ENCODE measurements at places on chromosomes 7 and 10.

DNA sequence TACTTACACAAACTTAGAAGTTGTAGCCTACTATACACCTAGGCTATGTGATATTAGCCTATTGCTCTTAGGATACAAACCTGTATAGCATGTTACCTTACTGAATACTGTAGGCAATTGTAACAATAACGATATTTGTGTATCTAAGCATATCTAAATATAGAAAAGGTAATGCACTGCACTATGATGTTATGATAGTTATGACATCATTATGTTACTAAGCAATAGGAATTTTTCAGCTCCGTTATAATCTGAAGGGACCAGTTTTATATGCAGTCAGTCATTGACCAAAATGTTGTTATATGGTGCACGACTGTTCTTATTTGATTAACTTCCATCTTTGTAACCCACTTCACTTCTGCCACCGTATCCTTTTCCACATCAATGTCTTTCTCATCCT lies 62.0 kb downstream of the CCSER2 start:
- DNase-seq: no peak

- DNase-seq: no peak
These were observed 284.2 kb upstream of the ZMIZ1 start for GRCh38 chr10:78784546-78784945.

- DNase-seq: no peak
These were observed 107.5 kb upstream of the JCAD start for GRCh38 chr10:30166929-30167328.

DNA sequence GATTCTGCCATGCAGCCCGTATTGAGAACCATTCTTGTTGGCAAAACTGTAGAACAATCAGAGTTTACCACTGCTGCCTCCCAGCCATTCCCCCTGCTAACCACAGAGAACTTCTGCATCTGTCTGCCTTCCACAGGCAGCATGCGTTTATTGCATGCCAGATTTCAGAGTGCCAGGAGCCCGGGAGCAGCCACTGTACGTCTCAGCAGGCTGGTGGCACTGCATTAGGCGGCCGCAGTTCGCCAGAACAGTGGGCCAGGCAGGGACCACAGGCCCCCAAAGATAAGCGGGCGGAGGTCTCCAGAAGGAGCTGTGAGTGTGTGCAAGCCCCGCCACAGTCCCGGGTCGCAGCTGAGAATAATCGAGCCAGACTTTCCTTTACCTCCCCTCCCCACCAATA lies 31.8 kb downstream of the ZNF467 start:
- DNase-seq: peak; percentile 20

DNA sequence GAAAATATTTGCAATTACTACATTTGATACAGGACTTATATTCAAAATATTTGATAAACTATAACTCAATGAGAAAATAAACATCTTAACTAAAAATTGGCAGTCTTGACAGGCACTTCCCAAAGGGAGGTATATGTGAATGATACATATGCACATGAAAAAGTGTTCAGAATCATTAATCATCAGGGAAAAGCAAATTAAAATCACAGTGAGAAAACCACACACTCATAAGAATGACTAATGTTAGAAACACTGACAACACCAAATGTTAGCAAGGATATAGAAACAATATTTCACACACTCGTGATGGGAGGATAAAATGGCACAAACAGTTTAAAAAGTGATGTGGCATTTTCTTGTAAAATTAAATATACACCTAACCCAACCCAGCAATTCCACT lies 4.1 kb upstream of the VPS26A start:
- DNase-seq: no peak

DNA sequence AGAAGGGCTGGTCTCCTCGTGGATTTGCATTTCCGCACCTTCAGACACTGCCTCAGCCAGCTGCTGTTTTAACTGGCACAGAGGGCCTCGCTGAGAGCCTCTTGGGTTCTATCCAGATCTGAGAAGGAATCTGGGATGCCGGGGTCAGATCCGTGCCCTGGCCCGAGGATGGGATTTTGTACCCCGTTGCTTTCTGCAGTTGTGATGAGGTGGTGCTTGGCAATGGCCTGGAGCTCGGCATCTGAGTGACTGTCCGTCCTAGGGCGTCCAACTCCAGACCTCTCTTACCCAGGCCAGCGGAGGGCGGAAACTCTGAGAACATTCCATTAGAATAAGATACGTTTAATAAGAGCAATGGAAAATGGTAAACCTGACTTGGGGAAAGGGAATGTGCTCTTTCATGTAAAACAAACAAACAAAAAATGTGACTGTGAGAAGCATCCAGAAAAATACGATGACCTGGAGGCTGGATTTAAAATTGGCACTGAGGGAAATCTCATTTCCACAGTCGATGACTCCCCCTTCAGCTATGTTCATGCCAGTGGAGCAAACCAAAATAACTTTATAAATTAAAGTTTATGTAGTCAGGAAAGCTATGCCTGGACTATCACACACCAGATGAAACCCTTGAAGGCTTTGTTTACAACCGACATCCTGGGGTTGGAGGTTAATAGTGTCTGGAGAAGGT lies 39.6 kb downstream of the GRK5 start:
- no peak for DNase-seq

DNA sequence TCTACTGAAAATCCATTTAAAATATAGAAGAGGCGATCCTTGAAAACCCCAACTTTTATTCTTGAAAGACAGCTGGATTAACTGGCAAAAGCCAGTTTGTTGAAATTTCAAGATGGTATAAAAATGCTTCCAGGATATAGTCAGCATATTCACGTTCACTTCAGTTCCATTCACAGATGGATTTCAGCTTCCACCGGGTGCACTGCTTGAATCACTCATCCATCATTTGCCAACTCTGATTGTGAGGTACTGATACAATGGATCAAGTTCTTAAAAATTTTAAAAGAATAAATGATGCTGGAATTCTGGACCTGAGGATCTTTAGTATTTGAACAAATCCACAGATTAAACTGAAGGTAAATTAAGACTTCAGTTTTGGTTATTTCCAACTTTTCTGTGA lies 2.4 kb downstream of the PURB start:
- no peak for DNase-seq

- no peak for DNase-seq
These were observed 14.7 kb upstream of the CAMK2G start for GRCh38 chr10:73889014-73889413.

- no peak for DNase-seq
These were observed 24.9 kb downstream of the RPS24 start for GRCh38 chr10:78058562-78058961.

- no peak for DNase-seq
These were observed 100.3 kb upstream of the AGBL3 start for GRCh38 chr7:134885967-134886352.

DNA sequence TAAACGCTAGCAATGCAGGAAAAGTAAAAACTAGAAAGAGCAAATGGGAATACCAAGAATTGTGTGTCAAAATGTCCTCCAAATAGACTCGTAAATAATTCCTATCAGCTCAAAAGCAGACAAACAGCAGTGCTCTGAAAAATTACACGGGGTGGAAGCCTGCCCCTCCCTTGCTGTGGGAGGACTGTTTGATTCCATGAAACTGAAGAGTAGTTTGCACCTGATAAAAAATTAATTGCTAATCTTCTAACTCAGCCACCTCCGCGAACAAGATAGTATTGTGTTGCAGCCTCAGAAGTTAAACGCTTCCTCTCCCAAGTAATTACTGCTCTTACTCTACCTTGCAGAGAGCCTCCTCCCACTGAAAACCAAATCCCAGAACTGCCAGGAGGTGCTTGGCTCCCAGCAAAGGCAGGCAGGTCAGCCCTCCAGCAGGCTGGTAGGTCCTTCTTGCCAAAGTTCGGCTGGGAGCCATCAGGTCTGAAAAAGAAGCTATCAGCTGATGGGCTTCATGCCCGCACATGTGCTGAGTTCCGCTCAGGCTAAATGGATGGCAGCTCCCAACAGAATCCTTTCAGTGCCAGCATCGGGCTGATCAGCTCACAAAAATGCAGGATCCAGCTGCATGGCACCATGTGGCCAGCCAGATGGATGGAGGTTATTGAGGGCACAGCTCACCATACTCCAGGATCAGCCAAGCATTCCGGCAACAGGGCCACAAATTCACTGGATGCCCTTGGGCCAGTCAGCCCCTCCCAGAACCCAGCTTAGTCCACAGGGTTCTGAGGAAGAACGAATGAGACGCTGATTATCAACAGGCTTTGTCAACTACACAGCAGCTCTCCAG lies 37.1 kb downstream of the MAD1L1 start:
- peak; percentile 42 for DNase-seq

DNA sequence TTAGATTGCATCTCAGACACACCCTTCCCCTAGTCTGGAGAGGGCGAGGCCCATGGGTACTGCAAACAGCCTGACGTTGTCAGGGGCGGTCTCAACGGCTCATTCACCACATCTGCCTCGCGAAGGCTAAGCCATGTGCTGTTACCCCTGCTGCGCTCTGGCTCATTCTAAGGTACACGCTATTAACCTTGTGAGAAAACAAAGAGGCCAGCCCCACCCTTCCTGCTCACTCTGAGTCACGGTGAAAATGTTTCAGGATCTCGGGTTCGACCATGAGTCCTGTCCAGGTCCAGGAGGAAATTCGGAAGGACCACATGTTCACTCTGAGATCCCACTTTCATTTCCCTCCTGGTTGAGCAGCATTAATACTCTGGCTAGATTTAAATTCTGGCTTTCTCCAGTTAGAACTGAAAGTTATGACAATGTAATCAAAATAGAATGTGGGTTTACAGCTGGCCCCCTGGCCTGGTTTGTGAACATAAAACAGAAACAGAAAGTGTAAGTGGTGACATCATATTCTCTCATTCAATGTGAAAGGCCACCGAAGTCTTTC lies 55.2 kb downstream of the EGFR start:
- no peak for DNase-seq

- no peak for DNase-seq
These were observed 78.7 kb upstream of the ARID5B start for GRCh38 chr10:61822781-61823230.

GRCh38 chr7:36006636-36007229 lies 146.3 kb upstream of the EEPD1 start:
- no peak for DNase-seq

DNA sequence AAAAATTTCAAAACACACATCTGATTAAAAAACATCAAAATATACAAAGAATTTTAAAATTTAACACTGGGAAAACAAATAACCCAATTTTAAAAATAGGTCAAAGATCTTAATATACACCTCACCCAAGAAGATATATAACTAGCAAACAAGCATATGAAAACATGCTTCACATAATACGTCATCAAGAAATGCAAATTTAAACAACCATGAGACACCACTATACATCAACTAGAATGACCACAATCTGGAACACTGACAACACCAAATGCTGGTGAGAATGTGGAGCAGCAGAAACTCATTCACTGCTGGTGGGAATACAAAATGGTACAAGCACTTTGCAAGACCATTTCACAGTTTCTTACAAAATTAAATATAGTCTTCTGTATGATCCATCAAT lies 498.4 kb downstream of the IPMK start:
- no peak for DNase-seq

GRCh38 chr10:122265896-122266295 lies 5.2 kb upstream of the BTBD16 start:
- no peak for DNase-seq

DNA sequence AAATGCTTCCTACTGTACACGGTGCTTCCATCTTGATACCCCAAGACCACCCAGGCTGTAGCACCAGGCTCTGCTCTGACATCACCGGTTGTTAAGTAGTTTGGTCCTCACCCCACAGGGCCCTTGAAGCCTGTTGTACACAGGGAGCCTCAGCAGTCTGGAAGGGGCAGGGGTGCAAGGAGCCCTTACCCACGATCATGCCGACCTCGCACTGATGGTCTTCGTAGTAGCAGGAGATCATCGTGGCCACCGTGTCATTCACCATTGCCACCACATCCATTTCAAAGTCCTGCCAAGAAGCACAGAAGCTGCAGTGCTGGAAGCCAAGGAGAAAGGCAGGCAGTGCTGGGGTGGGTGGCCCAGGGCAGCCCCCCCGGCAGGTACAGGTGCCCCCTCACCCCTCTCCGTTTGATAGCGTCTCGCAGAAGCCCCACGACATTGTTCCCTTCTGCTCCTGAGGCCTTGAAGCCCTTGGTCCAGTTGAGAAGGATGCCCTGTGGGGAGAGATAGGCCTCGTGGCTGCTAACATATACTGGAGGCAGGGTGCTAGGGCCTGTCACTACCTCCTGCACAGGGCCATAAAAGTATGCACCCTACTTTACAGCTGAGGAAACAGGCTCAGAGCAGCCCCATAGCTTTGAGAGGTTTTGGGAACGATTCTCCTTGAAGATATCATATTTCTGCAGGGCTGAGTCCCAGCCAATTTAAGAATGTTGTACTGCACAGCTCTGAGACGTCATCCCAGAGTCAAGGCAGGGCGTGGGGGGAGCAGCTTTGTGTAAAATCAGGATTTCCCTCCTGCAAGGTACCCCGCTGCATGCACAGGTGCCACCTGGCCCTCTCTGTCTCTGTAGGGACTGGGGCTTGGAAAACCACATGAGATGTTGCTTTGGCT lies 8.7 kb upstream of the MYL7 start:
- DNase-seq: no peak

GRCh38 chr10:1375346-1376170 lies 319.4 kb downstream of the WDR37 start:
- DNase-seq: no peak

DNA sequence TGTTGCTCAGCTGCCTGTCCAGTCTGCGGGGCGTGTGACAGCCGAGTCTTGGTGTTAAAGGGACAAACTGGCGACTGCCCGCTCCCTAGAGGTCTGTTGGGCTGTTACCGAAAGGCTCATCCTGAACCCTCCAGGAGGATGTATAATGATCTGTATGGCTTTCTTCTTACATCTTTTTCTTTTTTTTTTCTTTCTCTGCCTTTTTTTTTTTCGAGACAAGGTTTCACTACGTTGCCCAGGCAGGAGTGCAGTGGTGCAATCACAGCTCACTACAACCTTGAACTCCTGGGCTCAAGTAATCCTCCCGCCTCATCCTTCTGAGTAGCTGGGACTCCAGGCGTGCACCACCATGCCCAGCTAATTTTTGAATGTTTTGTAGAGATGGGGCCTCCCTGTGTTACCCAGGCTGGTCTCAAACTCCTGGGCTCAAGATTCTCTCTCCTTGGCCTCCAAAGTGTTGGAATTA lies 857 bp downstream of the INTS15 start:
- DNase-seq: no peak

DNA sequence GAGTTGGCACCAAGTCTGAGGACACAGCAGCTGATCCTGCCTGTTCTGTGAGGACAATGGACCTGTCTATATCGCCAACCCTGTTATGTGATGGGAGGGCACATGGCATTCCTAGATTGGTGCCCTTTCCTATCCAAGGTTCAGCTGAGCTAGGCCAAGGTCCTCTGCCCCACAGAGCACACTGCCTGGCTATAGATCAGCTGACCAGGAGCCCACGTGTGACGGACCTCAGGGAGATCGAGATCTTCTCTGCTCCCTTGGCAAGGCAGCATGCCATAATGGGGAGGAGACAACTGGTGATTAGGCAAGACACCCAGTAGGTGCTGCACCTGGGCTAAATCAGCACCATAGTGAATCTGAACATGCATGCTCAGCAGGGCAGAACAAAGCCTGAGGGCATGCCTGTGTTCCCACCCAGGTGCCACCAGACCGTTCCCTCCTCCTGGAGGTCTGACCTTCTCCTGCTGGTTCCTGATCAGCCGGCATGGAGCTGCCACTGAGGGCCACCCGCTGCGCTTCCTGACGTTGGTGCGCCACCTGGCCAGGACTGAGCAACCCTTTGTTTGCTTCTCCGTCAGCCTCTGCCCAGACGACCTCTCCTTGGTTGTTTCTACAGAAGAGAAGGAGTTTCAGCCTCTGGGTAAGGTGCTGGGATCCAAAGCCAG lies 93.7 kb downstream of the WDFY4 start:
- DNase-seq: no peak

- no peak for DNase-seq
These were observed 5.0 kb upstream of the TNRC18 start for GRCh38 chr7:5428478-5429252.
